Activated T-cell treated with anti-CD3 and anti-CD28 coated beads, Interleukin-2, amount 50 U/mL, for 72 hours (primary cell): ENCODE measurements at places on chromosomes 2 and 18. TPM values are rescaled to one million over a fixed set of nuclear protein-coding genes. Genes with fewer than 3 reads are reported as not detected.
A peak's percentile ranks its signal among the peaks of the same experiment; 100 is the strongest.

The IL1A gene
- 1.4 TPM for total RNA-seq

The ALPI gene
- total RNA-seq: not detected

The ICOS gene
- total RNA-seq: 196 TPM

The LOXHD1 gene
- total RNA-seq: 0.05 TPM

The EGR4 gene
- total RNA-seq: 2.1 TPM

The TSPYL6 gene
- not detected for total RNA-seq

The C1QL2 gene
- not detected for total RNA-seq

GRCh38 chr2:39718483-39718882, 52.8 kb downstream of the TMEM178A start:
- H3K27ac ChIP-seq: no peak overlapping the region
- H3K4me1 ChIP-seq: no peaks in the 10 kb centered on the region
- H3K4me3 ChIP-seq: no peak overlapping the region
- H3K36me3 ChIP-seq: no peaks in the 10 kb centered on the region

GRCh38 chr2:26529406-26530239, 51.7 kb upstream of the OTOF start:
- H3K4me1 ChIP-seq: no peaks in the 10 kb centered on the region
- no peak overlapping the region for H3K27ac ChIP-seq
- no peaks in the 10 kb centered on the region for H3K27me3 ChIP-seq
- DNase-seq: no peak
- H3K36me3 ChIP-seq: no peaks in the 10 kb centered on the region

- peaks cover 18% of the 10 kb centered on the region for H3K4me1 ChIP-seq
- peak overlapping the region; percentile 3 for H3K27ac ChIP-seq
- no peaks in the 10 kb centered on the region for H3K36me3 ChIP-seq
- H3K27me3 ChIP-seq: no peaks in the 10 kb centered on the region
- H3K4me3 ChIP-seq: peak overlapping the region; percentile 66
- no peak for DNase-seq
Observed at GRCh38 chr2:168323529-168324021, 76.2 kb upstream of the STK39 start.

DNA sequence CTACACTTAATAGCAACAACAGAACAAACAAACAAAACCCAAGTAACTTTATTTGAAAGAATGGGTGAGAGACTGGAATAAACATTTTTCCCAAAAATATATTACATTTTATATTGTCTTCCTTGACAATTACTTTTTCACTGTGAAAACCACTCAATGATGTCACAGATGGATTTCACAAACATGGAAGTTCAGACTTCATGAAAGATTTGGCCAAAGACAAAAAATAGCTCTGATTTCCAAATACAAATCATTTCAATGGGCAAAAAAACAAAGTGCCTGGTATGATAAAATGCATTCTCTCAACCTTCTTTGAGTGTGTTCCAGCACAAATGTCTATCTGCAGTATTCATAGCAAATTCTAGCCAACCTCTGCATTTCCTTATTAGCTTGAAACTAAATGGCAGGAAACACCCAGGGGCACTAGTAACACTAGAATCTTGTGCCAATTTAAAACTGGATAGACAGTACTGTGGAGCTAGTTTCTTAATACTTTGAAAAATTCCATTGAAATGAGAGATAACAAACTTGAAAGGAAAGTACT, 28.5 kb upstream of the NAPG start:
- no peak for DNase-seq
- no peaks in the 10 kb centered on the region for H3K36me3 ChIP-seq
- H3K27ac ChIP-seq: no peak overlapping the region
- peaks cover 15% of the 10 kb centered on the region for H3K27me3 ChIP-seq

DNA sequence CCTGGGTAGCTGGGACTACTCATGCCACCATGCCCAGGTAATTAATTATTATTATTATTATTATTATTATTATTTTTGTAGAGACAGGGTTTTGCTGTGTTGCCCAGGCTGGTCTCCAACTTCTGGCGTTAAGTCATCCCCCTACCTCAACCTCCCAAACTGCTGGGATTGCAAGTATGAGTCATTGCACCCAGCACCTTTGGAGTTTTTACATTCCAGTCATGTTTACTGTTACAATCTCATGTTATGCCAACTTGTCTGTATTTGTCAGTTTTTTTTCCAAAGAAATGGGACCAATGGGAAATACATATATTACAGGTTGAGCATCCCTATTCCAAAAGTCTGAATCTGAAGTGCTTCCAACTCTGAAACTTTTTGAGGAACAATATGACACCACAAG, 903.8 kb downstream of the SLC4A3 start:
- no peaks in the 10 kb centered on the region for H3K4me1 ChIP-seq
- H3K36me3 ChIP-seq: no peaks in the 10 kb centered on the region
- no peaks in the 10 kb centered on the region for H3K27me3 ChIP-seq
- H3K4me3 ChIP-seq: no peak overlapping the region
- H3K27ac ChIP-seq: no peak overlapping the region

- peaks cover 23% of the 10 kb centered on the region for H3K27me3 ChIP-seq
- peaks cover 41% of the 10 kb centered on the region for H3K4me1 ChIP-seq
- no peak overlapping the region for H3K27ac ChIP-seq
- H3K36me3 ChIP-seq: peaks cover 3% of the 10 kb centered on the region
Observed at GRCh38 chr2:189582140-189582808, 1.7 kb upstream of the SLC40A1 start.

DNA sequence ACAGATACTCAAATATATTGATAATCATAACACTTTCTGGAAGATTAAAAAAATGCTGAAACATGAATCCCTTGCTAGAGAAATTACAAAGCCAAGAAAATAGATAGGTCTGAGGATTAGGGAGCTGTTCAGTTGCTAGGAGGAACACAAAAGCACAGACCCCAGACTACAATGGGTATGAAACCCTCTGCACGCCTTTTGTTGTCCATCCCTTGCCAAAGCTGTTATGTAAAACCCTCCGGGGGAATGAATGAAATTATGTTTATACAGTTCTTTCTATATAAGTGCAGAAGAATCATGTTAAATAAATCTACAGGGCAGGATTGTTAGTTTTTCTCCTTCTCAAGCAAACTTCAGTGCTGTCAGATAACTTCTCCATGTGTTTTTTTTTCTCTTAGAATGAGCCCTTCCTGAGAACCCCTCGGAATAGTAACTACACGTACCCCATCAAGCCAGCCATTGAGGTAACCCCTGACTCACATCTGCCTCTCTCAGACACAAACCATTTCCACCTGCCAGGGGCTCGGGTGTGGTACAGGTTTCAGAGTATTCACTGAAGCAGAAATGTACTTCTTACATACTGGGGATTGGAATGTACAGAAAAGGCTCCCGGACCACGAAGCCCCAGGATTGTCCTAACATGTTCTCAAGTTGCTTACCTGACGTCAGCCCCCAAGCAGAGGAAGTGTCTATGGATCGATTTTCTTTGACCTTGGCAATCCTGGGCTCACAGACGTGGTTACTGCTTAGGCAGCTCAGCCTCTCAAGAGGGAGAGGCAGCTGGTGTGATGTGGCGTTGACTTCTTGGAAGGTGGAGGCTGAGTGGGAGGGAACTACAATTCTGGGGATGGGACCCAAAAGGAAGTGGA, 118.0 kb downstream of the PLB1 start:
- no peak overlapping the region for H3K27ac ChIP-seq
- H3K36me3 ChIP-seq: no peaks in the 10 kb centered on the region
- no peaks in the 10 kb centered on the region for H3K27me3 ChIP-seq
- H3K4me3 ChIP-seq: no peak overlapping the region
- peak; percentile 62 for DNase-seq

DNA sequence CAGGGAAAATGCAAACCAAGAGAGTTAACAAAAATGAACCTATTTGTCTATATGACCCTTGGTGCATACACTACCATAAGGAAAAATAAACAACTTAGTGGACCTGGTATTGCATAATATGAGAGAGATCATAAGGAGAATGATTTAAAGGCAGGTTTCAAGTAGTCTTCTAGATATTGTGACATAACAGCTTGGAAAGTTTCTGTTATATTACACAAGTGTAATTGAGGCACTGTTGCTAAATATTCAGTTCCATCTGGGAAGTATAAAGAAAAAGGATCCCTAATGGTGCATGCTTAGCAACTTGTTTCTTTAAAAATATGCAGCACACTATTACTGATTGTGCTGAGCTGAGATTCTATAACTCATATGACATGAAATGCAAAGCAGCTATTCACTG, 252.2 kb upstream of the SPHKAP start:
- no peaks in the 10 kb centered on the region for H3K4me1 ChIP-seq
- H3K27me3 ChIP-seq: no peaks in the 10 kb centered on the region
- DNase-seq: no peak
- H3K27ac ChIP-seq: no peak overlapping the region
- H3K4me3 ChIP-seq: no peak overlapping the region

DNA sequence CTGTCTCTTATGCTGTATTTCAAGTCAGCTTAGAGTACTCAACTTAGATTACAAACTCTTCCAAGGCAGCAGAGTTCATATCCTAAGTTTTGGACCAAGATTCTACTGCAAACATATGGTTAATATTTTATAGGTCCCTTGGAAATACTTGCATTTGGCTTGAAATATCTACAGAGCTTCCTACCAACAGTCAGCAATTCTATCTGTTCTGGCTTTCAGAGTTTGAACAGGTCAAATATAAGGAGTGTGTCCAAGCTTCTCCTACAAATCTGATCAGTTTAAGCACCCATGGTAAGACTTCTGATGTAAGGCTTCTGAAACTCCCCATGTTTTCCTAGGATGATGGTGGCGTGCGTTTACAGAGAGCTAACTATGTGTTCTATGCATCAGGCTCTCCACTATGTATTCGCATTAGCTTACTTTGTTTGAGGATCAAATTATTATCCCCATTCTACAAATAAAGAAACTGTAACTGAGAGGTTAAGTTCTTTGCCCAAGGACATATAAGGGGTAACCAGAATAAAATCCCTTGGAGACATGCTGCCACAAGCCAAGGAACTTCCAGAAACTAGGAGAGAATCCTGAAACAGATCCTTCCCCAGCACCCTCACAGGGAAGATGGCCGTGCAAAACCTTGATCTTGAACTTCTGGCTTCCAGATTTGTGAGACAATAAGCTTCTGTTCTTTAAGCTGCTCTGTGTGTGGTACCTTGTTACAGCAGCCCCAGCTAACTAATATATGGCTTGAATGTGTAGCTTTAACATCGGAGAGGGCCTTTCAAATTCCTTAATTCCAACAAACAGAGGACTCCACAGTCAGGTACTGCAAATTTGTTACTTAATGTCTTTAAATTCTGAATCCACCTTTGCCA, 55.1 kb downstream of the ATP8B1 start:
- no peak overlapping the region for H3K4me3 ChIP-seq
- peaks cover 13% of the 10 kb centered on the region for H3K4me1 ChIP-seq
- no peaks in the 10 kb centered on the region for H3K36me3 ChIP-seq
- no peaks in the 10 kb centered on the region for H3K27me3 ChIP-seq
- DNase-seq: no peak

DNA sequence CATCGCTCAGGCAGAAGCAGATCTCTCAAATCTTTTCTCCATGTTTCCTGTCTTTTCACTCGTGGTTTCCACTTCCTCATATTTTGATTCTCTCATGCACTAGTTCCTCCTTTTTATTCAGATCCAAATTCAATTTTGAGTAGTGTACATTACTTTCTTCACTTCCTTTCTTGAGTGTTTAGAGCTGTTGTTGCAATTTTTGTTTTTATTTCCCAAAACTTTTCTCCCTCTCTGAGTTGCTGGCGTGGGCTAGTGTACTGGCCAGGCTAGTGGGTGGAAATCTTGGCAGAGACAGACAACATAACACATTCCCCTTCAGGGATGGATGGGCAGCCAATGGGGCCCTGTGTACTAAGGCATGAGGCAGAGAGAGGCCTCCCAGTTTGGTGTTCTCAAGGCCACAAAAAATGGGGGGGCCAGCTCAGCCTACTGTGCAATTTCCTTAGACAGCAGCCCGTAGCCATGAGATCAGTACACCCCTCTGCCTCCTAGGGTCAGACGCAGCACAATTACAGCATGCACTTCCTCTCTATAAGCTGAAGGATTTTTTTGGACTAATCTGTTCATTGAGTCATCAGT, 145.1 kb upstream of the PID1 start:
- DNase-seq: no peak
- no peak overlapping the region for H3K27ac ChIP-seq
- no peaks in the 10 kb centered on the region for H3K36me3 ChIP-seq
- H3K4me3 ChIP-seq: no peak overlapping the region

- H3K4me1 ChIP-seq: peaks cover 24% of the 10 kb centered on the region
- no peak for DNase-seq
- no peaks in the 10 kb centered on the region for H3K36me3 ChIP-seq
- H3K27ac ChIP-seq: peak overlapping the region; percentile 79
Observed at GRCh38 chr2:86224645-86225355, 25.5 kb downstream of the MRPL35 start.

- H3K36me3 ChIP-seq: no peaks in the 10 kb centered on the region
- DNase-seq: no peak
- H3K4me3 ChIP-seq: no peak overlapping the region
- H3K27me3 ChIP-seq: no peaks in the 10 kb centered on the region
Observed at GRCh38 chr2:217703102-217703501, 299.7 kb downstream of the TNS1 start.

- H3K27ac ChIP-seq: peak overlapping the region; percentile 99
- peaks cover 39% of the 10 kb centered on the region for H3K4me1 ChIP-seq
- peaks cover 5% of the 10 kb centered on the region for H3K36me3 ChIP-seq
- no peak for DNase-seq
- no peaks in the 10 kb centered on the region for H3K27me3 ChIP-seq
Observed at GRCh38 chr2:190649798-190650390, 1.0 kb downstream of the NAB1 start.

- H3K27ac ChIP-seq: no peak overlapping the region
- no peaks in the 10 kb centered on the region for H3K27me3 ChIP-seq
- no peak for DNase-seq
- H3K4me1 ChIP-seq: no peaks in the 10 kb centered on the region
- H3K4me3 ChIP-seq: no peak overlapping the region
Observed at GRCh38 chr2:113831161-113831560, 58.7 kb upstream of the ACTR3 start.

- H3K4me1 ChIP-seq: peaks cover 22% of the 10 kb centered on the region
- no peak overlapping the region for H3K27ac ChIP-seq
- no peak for DNase-seq
- H3K36me3 ChIP-seq: no peaks in the 10 kb centered on the region
- H3K27me3 ChIP-seq: no peaks in the 10 kb centered on the region
- H3K4me3 ChIP-seq: no peak overlapping the region
Observed at GRCh38 chr2:62740221-62740620, 34.7 kb downstream of the EHBP1 start.

DNA sequence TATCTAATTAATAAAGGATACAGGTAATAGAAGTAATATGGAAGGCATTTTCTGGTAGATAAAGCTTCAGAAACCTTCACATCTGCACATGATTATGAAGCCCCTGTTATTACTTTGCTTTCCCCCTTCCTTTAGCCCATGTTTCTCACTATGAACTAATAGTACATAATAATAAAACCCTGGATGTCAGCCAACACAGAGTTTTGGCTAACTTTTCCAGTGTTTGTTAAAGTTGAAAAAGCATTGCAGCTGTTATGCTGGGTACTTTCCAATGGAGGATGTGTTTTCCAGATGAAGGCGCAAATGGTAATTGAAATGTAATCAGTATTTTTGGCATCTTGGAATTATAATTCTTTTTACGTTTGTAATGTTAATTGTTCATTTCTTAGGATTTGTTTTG, 43.5 kb downstream of the SPTBN1 start:
- no peak for DNase-seq
- no peaks in the 10 kb centered on the region for H3K4me1 ChIP-seq
- no peak overlapping the region for H3K27ac ChIP-seq
